ENCODE measurements at places on chromosomes 2 and 18. TPM values are rescaled to one million over a fixed set of nuclear protein-coding genes. Genes with fewer than 3 reads are reported as not detected.

DNA sequence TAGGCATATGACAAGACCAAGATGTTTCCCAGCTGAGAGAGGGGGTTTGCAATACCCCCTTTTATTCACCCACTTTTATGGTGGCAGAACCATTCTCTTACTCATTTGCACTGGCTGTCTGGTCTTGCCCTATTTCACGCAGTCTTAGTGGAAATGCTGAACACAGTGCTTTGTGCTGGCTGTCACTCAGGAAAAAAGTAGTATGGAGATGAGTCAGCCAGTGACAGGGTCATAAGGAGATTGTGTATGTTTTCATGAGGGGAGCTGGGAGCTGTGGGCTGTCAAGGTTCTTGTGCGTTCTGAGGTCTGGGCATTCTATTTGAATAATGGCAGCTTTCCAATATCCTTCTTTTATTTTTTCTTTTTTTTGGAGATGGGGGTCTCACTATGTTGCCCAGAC, 10.9 kb upstream of the CNRIP1 start:
- no peak for DNase-seq
- no peaks in the 10 kb centered on the region for H3K27me3 ChIP-seq
- no peak overlapping the region for H3K4me3 ChIP-seq

RAB10 gene
- total RNA-seq = 150 TPM

DNA sequence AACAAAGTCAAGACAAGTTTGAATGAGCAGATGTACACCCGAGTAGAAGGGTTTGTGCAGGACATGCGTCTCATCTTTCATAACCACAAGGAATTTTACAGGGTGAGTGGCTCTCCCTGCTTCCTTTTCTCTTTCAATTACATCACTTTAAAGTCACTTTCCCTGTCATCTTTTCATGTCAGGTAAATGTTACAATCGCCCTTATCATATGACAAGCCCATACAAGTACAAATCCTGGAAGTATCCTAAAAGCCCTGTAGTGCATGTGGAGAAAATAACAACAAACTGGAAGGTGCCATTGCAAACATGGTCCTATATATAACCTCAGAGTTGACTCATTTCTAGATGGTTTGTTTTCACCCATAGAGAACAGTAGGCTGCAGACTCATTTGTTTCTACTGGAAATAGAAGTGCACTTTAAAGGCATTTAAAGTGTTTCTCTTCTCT, 126.0 kb downstream of the SP100 start:
- H3K4me1 ChIP-seq = peaks cover 5% of the 10 kb centered on the region
- H3K36me3 ChIP-seq = peaks cover 33% of the 10 kb centered on the region
- no peak for DNase-seq

GRCh38 chr2:203989521-203989920, 53.0 kb downstream of the ICOS start:
- H3K4me1 ChIP-seq = no peaks in the 10 kb centered on the region
- no peak overlapping the region for H3K27ac ChIP-seq
- no peak overlapping the region for H3K4me3 ChIP-seq
- H3K36me3 ChIP-seq = no peaks in the 10 kb centered on the region

DLX2 gene
- 17.4 TPM for total RNA-seq

- no peak for DNase-seq
- no peaks in the 10 kb centered on the region for H3K4me1 ChIP-seq
- no peak overlapping the region for H3K4me3 ChIP-seq
- H3K27ac ChIP-seq = no peak overlapping the region
- no peaks in the 10 kb centered on the region for H3K36me3 ChIP-seq
These were observed 125.4 kb downstream of the VWA3B start for GRCh38 chr2:98212092-98213000.

GRCh38 chr2:21265752-21266151, 142.0 kb downstream of the TDRD15 start:
- no peak overlapping the region for H3K4me3 ChIP-seq
- peaks cover 6% of the 10 kb centered on the region for H3K4me1 ChIP-seq
- H3K27ac ChIP-seq = no peak overlapping the region
- H3K36me3 ChIP-seq = no peaks in the 10 kb centered on the region

ATP8B1 gene
- total RNA-seq = 38.7 TPM

- H3K4me3 ChIP-seq = no peak overlapping the region
- H3K4me1 ChIP-seq = peaks cover 27% of the 10 kb centered on the region
- DNase-seq = no peak
These were observed 33.5 kb downstream of the AOX1 start for GRCh38 chr2:200619279-200619678.

DNA sequence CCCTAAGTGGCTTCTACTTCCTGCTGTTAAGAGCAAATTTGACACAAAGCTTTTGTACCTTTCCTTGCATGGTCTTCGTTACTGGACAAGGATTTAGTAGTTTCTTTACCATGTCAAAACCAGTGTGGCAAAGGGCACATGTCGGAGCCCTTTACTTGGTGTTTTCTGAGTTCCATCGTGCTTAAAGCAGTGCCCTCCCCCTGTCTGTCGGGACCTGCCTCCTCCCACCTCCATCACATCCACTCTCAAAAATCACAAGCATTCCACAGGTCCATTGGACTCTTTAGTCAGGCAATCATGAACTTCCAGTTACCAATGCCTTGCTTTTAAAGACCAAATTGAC, 763 bp downstream of the CCDC141 start:
- H3K27ac ChIP-seq = no peak overlapping the region
- H3K4me3 ChIP-seq = no peak overlapping the region
- peaks cover 3% of the 10 kb centered on the region for H3K4me1 ChIP-seq

DNA sequence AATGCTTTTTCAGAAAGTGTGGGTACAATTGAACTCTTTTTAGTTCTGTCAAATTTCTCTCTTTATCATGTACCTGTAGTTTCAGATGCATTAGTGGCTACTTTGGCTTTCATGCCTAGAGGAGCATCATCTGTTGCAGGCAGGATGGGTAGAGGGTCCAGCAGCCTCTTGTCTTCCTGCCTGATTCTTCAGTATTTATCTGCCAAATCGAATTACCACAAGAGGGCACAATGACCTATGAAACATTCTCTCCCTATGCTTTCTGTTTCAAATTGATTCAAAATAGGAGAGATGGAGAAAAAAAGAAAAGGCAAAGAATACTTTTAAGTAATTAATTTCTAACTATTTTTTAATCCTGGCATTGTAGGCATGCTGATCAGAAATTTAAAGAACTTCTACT, 477.2 kb downstream of the TRIB2 start:
- no peak overlapping the region for H3K4me3 ChIP-seq
- no peaks in the 10 kb centered on the region for H3K4me1 ChIP-seq
- no peak overlapping the region for H3K27ac ChIP-seq
- DNase-seq = no peak
- H3K27me3 ChIP-seq = peaks cover 16% of the 10 kb centered on the region
- H3K36me3 ChIP-seq = no peaks in the 10 kb centered on the region

MAP3K19 gene
- not detected for total RNA-seq

DNA sequence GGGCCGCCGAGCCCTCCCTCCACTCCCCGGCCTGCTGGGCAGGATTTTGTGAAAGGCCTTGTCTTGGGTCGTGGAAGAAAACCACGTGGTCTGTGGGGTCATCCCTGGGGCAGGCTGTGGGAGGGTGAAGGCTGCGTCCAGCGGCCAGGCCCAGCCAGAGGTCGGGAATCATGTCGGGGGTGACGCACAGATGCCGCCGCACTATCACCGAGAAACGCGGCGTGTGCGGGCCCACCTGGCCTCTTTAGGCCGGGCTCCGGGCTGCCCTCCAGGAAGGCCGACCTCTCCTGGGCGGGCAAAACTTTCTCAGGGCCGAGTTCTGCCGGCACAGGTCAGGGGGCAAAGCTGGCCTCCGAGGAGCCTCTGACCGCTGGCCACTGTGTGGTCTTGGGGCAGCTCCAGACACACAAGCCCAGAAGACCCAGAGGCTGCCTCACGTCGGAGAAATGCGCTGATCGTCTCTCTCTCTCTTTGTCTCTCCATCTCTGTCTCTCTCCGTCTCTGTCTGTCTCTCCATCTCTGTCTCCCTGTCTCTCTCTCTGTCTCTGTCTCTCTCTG, 28.4 kb downstream of the NFATC1 start:
- H3K27me3 ChIP-seq = peaks cover 3% of the 10 kb centered on the region
- H3K36me3 ChIP-seq = peaks cover 2% of the 10 kb centered on the region
- no peak for DNase-seq
- H3K4me3 ChIP-seq = no peak overlapping the region
- H3K27ac ChIP-seq = no peak overlapping the region

- no peaks in the 10 kb centered on the region for H3K27me3 ChIP-seq
- peaks cover 2% of the 10 kb centered on the region for H3K36me3 ChIP-seq
- peaks cover 29% of the 10 kb centered on the region for H3K4me1 ChIP-seq
- no peak overlapping the region for H3K4me3 ChIP-seq
These were observed 42.0 kb upstream of the IL1R1 start for GRCh38 chr2:102100371-102101096.

DNA sequence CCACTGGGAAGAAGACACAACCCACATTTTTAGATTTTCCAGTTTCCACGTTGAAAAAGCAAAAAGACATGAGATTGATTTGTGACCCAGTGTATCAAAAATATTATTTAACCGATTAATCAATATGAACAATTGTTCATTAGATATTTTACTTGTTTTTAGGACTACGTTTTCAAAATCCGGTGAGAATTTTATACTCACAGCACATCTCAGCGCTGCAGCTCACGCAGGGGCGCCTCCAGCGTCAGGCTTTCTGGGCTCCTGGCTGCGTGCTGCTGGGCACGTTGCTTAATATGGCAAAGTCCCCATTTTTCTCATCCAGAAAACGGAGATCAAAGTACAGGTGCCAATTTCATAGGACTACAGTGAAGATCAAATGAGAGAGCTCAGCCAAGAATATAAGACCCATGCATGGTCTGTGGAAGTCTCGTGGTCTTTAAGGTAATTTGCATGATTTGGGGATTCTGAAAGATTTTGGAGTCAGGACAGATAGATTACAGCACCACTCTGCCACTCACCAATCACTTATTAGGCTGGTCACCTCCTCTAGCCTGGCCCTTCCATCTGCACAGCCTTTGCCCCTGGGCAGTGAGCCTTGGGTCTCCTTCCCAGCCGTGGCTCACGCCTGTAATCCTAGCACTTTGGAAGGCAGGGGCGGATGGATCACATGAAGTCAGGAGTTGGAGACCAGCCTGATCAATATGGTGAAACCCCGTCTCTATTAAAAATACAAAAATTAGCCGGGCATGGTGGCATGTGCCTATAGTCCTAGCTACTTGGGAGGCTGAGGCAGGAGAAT, 36.2 kb downstream of the PTPN18 start:
- H3K27me3 ChIP-seq = peaks cover 7% of the 10 kb centered on the region
- peak; percentile 68 for DNase-seq
- peaks cover 13% of the 10 kb centered on the region for H3K4me1 ChIP-seq

Measured in osteocyte (in vitro differentiated cells).